Vagina (tissue), 2 donors: ENCODE measurements at places on chromosomes 2 and 18.

DNA sequence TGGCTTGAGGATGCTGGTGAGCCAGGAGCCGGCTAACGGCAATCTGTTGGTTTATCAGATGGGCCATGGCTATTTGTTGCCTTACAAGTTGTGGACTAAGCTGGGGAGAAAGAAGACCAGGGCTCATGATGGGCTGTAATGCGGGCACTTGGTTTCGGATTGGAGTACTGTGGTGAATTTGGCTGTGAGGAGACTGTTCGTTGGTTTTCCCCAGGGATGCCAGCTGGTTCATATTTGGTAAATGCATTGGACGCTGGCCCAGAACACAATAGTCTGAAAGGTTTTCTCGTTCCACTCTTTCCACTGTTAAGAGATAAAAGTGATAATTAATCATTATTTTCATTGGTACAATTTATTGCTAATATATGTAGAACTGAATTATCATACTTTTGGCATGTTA, 108.9 kb downstream of the SATB2 start:
- no peak for DNase-seq

DNA sequence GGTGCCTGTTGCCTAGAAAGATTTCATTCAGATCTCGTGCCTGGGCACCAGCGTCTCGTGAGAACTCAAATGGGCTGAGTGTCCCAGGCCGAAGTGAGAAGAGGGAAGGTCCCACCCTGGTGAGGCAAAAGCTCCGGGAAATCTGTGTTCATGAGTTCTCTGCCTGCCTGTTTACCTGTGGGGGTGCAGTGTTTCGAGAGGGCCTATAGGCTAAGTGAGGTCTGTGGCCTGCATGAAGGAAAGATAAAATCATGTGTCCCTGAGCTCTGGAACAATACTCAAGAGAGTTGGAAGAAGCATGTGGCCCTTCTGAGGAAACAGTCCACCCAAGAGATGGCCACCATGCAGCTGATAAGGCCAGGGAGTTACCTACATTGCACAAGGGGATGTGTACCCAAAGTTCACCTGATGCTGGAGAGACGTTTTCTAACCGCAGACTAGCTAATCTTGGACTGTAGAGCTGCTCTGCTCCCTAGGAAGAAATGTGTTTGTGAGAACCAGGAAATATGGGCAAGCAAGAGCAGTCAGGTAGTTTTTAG, 63.5 kb upstream of the ST3GAL5 start:
- DNase-seq, result no peak

- DNase-seq, result peak; percentile 83
Measured at GRCh38 chr2:16656784-16657391, 8.7 kb downstream of the CYRIA start.

- DNase-seq, result no peak
Measured at GRCh38 chr2:204156456-204156855, 219.9 kb downstream of the ICOS start.

DNA sequence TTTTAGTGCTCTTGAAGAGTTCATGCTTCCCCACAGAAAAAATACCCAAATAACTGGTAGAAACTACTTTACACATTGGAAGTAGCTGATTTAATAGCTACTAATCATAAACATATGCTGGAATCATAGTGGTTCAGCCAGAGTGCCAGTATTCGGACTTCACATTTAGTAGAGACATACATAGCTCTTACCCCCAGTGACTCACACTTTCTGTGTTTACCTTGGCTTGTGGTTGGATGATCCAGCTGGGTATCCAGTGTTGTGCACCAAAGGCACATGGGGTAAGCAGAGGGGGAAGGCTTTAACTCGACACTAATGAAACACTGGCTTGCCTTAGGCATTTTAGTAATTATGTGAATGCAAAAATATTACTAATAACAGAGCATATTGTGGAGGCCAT, 18.1 kb downstream of the ARHGAP28 start:
- DNase-seq, result no peak

DNA sequence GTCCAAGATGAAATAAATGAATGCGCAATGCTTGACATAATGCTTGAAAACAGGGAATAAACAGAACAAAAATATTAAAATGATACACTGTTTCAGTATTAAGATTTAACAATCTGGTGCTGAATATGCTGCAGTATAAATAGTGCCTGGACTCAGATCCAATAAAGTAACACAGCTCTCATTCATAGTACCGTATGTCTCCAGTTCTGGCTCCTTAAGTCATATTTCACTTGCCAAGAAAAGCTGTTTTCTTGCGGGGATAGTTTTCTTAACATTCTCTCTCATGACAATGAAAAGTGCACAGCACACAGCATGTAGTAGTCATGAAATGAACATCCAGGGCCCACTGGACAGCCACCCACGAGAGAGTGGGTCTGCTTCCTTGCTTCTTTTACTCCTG, 74.7 kb downstream of the SATB2 start:
- no peak for DNase-seq

DNA sequence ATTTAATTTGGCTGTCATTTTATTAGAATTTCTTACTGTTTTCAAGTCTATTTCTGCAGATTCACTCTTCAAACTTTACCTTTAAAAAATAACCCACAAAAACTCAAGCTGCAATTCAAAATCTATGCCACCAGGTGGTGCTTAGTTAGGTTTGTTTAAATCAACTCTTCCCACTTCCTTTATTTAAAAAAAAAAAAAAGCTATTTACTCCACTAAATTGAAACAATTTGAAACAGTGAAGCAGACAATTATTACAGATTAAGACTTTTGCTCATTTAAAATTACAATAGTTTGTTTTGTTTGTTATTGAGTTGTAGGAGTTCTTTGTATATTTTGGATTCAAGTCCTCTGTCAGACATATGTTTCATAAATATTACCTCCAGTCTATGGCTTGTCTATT, 300.0 kb downstream of the PDE11A start:
- no peak for DNase-seq

DNA sequence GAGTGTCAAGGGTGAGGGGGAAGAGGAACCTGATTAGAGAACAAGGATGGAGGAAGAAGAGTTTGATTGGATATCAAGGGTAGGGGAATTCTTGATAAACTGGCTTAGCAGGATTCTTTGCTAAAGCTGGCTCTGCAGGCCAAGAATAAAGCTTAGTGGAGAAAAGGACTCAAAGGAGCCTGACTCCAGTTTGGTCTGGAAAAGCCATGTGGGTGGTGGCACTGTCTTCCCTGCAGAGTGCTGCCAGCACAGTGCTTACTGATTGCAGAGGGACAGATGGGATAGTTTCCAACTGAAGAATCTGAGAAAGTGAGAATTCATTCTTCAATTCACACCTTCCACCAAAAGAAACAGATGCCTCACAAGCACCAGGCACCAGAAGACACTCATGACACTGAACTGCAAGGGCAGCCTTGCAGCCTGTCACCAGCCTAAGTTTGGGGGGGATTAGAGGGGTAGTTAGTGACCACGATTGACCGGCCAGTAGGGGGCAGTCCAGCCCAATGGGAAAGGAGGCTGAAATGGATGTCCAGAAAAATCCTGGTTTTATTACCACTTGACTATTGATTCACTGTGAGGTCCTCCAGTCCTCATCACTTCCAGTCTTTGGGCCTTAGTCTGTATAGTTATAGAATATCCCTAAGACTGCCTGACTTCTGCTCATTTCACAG, 334.5 kb downstream of the SMAD2 start:
- DNase-seq, result no peak

- DNase-seq, result no peak
Measured at GRCh38 chr18:9803063-9803697, 82.6 kb upstream of the TXNDC2 start.

- no peak for DNase-seq
Measured at GRCh38 chr2:112920923-112921532, 10.1 kb downstream of the IL37 start.

DNA sequence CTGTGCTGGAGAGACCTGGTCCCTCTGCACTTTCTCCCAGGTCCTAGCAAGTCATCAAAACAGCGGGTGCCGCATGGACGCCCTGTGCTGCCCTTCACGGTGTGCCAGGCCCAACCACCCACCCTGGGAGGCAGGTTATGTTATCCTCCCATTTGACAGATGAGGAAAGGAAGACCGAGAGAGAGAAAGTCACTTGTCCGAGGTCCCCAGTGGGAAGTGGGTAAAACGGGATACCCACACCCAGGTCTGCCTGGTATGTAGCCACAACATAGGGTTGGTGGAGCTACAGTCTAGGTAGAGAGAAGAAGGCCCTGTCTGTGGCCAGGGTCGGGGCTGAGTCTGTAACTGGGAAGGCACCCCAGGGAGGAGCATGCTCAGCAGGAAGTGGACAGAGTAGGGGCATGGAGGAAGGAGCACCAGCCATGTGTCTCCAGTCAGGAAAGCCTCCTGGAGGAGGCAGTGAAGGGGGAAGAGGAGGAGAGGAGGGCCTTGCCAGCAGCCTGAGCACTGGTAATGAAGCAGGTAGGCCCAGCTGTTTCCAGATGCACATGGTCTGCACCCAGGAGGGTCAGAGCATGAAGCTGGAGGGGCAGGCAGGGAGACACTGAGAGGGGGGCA, 98.4 kb downstream of the ZFP36L2 start:
- no peak for DNase-seq

DNA sequence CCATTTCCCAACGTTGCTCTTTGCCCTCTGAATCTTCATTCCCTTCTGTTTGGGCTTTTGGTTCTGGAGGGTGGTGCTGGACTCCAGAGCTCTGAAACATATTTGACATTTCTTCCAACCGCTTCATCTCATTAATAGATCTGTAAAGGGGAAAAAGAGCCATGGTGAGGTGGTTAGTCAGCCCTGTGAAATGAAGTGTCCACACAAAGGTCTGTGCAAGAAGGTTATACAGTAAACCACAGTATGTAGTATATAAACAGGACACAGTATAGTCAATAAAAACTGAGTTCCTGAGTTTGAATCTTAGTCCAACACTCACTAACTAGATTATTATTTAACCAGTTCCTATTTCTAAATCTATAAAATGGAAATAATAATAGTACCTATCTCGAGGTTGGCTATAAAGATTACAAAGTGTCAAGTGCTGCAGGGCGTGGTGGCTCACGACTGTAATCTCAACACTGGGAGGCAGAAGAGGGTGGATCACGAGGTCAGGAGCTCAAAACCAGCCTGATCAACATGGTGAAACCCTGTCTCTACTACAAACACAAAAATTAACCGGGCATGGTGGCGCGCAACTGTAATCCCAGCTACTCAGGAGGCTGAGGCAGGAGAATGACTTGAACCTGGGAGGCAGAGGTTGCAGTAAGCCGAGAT, 13.1 kb downstream of the STARD7 start:
- no peak for DNase-seq

GRCh38 chr2:231436957-231437356, 27.3 kb downstream of the NCL start:
- no peak for DNase-seq

DNA sequence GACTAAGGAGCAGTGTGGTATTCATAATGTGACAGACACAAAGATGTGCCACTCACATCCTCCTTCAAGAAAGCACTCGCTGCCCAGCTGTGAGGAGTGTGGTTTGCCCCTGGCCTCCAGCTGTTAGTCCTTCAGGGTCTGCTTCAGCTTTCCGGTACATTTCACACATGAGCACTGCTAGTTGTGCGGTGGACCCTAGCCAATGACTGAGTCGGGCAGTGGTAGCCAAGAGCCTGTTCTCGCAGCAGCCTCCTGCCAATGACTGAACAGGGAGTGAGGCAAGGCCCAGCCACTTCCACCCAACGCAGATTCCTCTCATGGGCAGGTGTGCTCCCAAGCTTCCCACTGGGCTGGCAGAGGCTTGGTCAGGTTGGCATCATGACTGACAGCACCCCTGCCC, 254.3 kb downstream of the RBM43 start:
- no peak for DNase-seq

DNA sequence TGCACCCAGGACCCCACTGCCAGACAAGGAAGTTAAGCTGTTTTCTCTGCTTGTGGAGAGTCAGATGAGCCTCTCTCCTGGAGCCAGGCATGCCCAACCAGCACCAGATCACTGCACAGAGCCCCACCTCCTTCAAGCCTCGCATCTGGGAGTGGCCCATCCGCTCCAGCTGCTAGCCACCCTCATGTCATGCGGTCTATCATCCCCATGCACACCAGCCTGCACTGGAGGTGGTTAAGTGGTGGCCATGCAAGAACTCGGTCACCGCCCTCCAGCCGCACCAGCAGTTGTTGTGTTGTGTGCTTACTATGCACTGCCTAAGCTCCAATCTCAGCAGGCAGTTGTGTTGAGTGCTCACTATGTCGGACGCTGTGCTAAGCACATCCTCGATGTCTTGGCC, 177.9 kb upstream of the SLC14A2 start:
- no peak for DNase-seq

DNA sequence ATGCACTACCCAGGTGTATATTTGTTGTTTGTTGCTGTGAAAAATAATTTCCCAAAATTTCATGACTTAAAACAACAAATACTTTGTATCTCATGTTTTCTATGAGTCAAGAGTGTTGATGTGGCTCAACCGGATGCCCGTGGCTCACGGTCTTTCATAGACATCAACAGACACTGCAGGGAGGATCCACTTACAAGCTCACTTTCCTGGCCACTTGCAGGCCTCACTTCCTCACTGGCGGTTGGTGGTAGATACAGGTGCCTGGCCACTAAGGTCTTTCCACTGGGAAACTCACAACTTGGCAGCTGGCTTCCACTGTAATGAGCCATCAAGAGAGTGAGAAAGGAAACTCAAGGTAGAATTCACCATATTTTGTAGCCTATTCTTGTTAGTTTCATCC, 662.9 kb downstream of the IRS1 start:
- no peak for DNase-seq

DNA sequence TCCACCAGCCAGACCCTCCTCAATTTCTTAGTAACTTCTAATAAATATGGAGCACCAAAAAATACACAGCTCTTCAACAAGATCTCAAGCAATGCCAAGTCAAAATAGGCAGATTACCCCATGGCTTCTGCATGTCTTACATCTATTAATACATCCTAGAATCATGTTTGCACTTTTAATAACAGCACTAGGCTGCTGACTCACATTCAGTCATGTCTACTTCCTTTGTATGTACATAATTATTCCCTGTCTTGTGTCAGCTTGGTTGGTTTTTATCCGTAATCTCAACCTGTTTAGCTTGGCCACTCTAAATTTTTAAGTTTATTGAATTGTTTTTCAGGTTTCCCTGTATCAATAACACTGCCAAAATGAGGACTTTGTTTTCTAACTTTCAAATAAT, 420.1 kb upstream of the ACVR2A start:
- DNase-seq, result no peak

DNA sequence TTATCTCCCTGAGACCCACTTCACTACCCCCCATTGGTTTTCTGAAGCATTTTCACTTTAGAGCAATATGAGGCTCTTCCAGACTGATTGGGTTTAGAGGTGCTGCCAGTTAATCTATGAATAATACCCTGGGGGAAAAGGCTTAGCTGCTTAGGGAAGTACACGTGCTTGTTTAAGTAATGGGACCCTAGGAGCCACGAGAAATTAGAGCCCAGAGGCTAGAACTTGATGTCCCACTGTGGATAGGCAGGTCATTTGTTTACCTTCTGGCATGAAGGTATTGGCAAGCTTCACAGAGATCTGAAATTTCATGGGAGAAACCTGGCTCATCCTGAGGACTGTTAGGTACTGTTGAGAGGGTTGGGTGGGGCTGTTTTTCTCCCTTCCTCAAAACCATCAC, 59.7 kb downstream of the CLIP4 start:
- DNase-seq, result no peak

DNA sequence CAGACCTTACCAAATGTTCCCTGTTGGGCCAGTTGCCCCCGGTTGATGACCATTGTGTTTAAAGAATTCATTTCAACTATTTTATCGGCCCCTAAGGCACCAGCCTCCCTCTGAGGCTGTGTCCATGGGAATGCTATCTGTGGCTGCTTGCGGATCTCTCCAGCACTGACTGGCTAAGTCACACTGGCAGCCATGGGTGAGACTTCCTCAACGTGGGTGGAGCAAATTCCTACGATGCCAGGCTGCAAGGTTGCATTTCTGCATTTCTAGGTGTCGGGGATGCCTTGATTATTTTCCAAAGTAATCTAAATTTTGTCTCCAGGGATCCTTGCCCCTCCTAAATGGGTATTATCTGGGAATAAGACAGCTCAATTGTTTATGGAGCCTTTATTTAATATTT, 6.2 kb downstream of the CXCR4 start:
- DNase-seq, result no peak
